ENCODE measurements at places on chromosomes 7 and 10.

- DNase-seq = no peak
These were observed 63.5 kb downstream of the MINDY3 start for GRCh38 chr10:15796762-15797161.

GRCh38 chr10:15518250-15518649, 147.2 kb upstream of the FAM171A1 start:
- DNase-seq = no peak

- DNase-seq = no peak
These were observed 10.1 kb upstream of the EGR2 start for GRCh38 chr10:62826273-62826672.

DNA sequence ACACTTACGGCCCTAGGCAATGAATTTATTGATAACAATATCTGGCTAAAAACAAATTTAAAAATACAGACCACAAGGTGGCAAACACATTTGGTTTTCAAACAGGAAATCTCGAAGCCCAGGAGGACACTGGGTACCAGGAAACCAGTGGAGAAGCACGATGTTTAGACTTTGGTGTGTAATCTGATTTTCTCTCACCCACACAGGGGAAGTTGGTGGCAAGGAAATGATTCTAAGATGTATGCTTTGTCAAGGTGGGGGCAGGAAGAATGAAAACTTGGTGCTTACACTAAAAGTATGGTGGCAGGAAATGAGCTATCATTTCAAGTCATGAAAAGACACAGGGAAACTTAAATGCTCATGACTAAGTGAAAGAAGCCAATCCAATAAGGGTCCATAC, 113.2 kb upstream of the ANKRD1 start:
- no peak for DNase-seq

DNA sequence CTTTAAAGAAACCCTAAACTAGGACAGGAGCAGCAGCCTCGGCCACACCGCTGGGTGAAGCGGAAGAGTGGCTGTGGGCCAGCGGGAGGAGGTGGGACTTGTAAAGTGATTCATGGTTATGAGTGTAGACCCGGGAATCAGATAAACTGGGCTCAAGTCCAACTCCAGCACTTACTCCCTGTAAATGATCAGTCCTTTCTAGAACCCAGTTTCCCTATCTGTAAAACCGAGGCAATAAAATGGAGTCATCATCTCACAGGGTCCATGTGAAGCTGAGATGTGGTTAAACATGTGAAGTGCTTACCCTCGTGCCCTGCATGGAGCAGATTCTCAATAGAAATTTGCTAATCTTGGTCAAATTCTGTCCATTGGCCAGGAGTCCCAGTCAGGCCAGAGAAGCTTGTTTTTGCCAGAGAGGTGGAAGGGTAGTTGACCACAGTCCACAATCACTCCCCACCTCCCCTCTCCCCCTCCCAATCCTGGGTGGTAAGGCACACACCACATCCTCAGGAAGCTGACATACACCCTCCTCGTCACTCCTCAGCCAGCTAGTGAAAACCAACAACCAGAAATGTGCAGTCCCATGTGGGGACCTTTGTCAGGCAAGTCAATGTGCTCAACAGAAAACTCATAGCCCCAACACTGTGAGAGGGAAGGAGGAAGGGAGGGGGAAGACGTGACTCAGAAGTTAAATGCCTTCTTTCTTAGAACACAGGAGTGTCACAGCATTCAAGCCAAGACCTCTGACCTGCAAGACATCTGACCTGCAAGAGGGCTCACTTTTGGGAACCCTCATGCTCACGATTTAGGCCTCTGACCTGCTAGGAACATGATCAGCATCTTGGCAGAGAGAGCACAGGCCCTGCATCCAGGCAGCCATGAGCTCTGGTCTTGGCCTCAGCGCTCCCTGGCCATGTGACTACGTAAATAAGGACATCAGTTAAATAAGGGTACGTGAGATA, 145.1 kb downstream of the PLXNA4 start:
- peak; percentile 29 for DNase-seq

DNA sequence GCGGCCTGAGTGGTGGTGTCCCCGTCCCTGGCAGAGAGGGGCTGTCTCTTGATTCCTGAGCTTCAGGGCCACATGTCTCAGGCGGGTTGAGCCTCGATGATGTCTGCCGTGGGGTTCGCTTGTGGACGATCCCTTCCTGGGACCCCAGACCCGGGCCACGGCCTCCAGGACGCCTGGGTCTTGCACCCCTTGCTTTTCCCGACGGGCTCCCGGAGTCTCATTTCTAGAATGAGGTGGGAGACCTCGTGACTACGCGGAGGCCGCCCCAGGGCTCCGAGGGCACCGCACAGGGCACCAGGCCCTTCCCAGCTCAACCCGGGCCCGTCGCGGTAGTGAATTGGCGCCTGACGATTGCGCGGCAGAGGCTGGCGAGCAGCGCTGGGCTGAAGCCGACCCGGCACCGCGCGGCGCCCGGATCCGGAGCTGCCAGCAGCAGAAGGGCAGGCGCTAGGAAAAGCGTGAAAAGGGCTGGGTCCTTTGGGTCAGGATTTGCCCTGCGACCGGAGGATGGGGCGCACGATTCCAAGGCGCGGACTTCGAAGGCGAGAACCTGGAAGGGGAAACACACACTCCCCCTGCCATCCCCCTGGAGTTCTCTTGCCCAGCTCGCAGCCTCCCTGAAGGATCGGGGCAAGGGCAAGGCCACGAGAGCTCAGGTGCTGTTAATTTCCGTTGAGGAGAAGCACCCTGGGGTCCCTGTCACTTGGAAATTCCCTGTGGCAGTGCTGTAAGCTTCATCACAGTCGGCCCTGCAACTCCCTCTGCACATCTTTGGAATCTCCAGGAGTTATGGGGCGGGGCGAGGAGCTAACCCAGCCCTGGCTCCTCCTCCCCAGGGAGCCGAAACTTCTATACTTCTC, 15.5 kb downstream of the TLX1 start:
- no peak for DNase-seq

GRCh38 chr7:106354822-106355221, 70.0 kb upstream of the NAMPT start:
- no peak for DNase-seq

DNA sequence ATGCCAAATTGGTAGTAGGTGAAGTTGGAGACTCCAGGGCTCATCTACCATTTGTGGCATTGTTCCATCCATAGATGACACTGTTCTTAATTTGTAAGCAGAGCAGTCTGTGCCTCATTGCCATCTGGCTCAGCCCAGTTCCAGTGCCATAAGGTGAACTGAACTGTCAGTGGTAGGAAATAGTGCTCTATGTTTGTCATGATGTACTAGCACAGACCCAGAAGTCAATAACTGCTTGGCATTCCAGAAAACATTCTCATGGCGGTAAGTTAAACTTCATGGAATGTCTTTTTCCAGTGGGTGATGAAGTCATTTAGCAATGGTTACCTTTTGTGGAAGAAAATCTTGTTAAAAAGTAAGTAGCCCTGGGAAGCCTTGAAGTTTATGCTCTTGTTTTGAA, 302.7 kb downstream of the SUGCT start:
- DNase-seq = no peak

- DNase-seq = no peak
These were observed 93.6 kb upstream of the WNT16 start for GRCh38 chr7:121235201-121235600.

DNA sequence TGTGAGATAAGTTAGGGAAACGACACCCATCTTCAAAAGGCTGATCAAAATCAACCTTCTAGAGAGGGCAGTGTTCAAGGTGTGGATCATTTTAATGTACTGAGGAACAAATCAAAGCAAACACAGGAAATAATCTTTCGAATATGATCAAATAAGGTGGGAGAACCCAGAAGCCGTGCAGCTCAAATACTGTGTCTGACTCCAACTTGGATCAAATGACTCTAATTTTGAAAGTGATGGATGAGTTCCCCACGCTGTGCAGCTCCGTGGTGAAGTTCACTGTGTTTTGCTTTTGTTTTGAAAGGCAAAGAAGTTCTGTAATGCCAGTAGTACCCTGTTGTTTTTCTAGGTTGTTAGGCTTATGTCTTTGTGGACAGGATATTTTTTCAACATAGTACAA, 250.9 kb downstream of the SFMBT2 start:
- DNase-seq = no peak

- no peak for DNase-seq
These were observed 8.9 kb downstream of the HOXA4 start for GRCh38 chr7:27121684-27122076.

DNA sequence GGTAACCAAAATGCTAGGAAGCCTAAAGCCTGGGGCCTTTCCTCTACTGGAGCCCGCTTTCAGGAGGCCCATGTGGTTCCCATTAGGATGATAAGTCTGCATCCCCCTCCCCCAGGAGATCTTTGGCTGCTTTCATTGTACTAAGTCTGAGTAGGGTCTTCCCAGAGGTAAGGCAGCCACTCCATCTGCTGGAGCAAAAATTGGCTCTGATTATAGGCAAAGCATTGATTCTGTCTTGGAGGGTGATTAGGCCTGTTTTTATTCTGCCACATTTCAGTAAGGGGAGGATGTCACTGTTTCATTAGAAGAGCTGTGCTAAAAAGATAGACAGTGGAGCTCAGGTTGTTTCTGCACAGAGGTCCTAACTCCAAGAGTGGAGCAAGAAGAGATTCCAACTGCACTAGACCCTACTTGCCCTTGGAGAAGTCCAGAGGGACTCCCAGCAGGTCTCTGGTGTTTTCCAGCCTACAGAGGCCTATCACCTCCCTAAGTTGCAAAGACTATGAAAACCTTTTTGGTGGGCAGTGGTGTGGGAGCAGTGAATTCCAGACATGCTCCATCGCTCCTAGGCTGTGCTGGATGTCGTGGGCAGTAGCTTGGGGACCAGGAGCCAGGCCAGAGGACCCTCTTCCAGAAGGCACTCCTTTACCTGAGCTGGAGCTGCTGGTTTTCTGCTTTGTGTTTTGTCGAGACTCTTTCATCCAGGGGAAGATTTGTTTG, 7.1 kb upstream of the HOXA2 start:
- no peak for DNase-seq

DNA sequence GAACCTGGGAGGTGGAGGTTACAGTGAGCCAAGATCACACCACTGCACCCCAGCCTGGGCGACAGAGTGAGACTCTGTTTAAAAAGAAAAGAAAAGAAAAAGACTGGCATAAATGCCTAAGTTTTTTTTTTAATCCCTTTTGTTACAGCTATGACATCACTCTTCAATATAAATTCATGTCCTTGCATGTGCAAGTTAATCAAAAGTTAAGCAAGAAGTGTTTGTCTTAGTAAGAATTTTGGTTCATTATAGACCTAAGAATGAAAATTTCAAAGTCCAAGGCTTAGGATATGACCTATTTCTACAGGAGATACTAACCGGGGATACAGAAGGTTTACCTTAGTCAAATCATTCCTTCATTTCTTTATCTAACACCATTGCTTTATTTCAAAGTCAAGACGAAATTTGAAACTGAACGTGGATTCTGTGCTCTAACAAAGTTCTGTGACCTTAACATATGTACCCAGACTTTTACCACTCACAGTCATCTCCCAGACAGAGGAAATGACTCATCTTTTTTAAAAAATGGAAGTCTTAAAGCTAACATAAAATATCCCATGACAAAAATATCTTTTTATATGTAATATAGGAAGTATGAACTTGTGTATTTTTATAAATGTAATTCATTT, 29.3 kb upstream of the ITGB8 start:
- DNase-seq = no peak

- no peak for DNase-seq
These were observed 7.1 kb downstream of the FAM171A1 start for GRCh38 chr10:15364001-15364400.

- no peak for DNase-seq
These were observed 56.1 kb downstream of the ZNF783 start for GRCh38 chr7:149317986-149318672.

- DNase-seq = no peak
These were observed 119.7 kb upstream of the TNRC18 start for GRCh38 chr7:5543361-5543760.

GRCh38 chr10:97593421-97593820, 3.9 kb downstream of the C10orf62 start:
- no peak for DNase-seq

- no peak for DNase-seq
These were observed 30.0 kb upstream of the SLF2 start for GRCh38 chr10:100882671-100883311.

DNA sequence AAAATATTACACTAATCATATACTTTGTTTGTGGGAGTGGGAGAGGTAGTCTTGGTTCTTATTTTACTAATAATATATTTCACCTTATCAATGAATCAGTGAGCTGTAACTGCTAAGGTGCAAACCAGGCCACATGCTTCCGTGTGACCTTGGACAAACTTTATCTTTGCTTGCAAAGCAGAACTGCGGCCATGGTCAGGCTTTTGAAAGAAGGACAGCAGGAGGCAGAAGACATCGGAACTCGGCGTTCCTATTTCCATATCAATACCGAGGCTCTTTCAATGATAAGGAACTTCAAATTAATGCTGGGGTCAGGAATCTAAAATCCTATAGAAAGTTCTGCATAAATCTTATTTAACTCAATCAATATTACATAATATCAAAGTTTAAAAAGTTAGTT, 491.9 kb upstream of the PFKP start:
- no peak for DNase-seq

DNA sequence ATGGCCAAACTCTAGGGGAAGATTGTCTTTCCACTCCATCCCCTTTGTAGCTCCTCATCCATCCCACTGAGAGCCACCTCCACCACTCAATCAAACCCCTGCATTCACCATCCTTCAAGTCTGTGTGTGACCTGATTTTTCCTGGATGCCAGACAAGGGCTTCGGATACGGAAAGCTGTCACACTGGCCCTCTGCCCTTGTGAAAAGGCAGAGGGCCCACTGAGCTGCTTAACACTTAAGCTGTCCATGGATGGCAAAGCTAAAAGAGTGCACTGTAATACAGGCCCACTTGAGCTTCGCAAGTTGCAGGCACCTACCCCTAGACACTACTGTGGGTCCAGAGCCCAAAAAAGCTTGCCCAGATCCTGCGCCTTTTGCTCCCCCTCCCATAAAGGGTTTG, 237.2 kb downstream of the MAGI2 start:
- no peak for DNase-seq

DNA sequence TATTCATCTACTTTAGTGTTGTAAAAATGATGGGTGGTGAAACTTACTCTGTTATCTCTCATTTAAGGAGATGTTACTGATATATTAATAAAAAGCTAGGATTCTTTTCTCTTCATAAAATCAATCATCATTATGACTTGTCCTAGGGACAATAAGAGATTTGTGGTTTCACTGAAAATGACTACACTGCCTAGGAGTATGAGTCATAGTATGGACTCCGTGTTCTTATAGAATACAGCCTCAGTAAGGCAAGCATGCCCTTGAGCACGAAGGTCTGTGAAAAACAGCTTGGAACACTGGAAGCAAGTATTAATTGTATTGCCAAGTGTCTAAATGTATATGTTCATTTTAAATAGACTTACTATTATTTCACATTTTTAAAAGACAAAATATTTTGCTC, 749.2 kb upstream of the PCDH15 start:
- DNase-seq = no peak

GRCh38 chr7:149191851-149192250, 3.5 kb upstream of the ZNF282 start:
- no peak for DNase-seq

- no peak for DNase-seq
These were observed 19.4 kb downstream of the ZFAND2A start for GRCh38 chr7:1140476-1141104.

DNA sequence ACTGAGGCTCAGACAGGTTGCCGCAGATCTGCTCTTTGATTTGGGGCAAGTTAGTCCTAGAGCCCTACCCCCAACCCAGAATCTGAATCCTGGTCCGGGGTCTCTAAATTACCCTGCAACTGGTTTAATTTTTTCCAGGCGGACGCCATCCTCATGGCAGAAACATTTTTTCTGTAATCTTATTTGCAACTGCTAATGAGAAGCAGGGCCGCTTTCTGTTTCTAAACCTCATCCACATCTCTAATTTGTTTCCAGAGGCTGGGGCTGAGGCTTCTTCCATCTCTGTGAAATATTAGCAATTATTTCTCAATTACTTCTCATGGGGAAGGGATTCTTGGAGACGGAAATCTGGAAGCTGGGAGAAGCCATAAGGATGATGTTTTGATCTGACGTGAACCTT, 261.6 kb downstream of the RPS24 start:
- no peak for DNase-seq
